ENCODE measurements at places on chromosomes 16 and 17.

GRCh38 chr17:70655176-70655958 lies 486.0 kb downstream of the KCNJ2 start:
- DNase-seq = no peak

DNA sequence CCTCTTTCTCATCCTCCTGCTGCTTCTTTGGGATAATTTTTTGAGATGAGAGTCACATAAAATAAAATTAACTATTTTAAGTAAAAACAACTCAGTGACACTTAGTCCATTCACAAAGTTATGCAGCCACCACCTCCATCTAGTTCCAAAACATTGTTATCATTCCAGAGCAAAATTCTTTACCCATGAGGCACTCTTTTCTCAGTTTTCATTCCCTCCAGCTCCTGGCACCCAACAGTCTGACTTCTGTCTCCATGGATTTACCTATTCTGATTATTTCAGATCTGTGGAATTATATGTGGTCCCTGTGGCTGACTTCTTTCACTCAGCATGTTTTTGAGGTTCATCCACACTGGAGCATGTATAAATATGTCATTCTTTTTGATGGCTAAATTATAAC lies 239.9 kb upstream of the DYNLRB2 start:
- DNase-seq = no peak

- DNase-seq = no peak
These were observed 2.4 kb downstream of the RAP1GAP2 start for GRCh38 chr17:2798678-2799077.

GRCh38 chr16:80121522-80121909 lies 419.3 kb upstream of the DYNLRB2 start:
- DNase-seq = no peak

DNA sequence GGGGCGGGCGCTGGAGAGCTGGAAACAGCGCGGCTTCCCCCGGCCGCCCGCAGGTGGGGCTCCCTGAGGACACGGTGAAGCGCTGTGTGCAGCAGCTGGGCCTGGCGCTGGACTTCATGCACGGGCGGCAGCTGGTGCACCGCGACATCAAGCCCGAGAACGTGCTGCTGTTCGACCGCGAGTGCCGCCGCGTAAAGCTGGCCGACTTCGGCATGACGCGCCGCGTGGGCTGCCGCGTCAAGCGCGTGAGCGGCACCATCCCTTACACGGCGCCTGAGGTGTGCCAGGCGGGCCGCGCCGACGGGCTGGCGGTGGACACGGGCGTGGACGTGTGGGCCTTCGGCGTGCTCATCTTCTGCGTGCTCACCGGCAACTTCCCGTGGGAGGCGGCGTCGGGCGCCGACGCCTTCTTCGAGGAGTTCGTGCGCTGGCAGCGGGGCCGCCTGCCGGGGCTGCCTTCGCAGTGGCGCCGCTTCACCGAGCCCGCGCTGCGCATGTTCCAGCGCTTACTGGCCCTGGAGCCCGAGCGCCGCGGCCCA lies 27.8 kb downstream of the SBK1 start:
- DNase-seq = no peak

DNA sequence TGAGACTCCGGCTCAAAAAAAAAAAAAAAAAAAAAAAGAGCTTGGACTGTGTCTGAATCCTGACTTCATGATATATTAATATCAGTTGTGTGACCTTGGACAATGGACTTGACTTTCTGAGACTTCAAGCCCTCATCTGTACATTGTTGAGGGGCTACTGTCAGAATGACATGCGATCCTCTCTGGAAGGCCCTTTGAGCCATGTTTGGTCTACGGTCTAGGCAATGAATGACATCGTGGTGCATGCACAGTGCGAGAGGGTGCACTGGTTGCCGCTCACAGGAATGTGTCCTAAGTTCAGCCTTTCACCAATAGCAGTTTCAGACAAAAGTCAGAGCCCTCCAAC lies 43.0 kb upstream of the ZNF629 start:
- no peak for DNase-seq

GRCh38 chr17:81537343-81537855 lies 9.2 kb downstream of the FSCN2 start:
- no peak for DNase-seq

DNA sequence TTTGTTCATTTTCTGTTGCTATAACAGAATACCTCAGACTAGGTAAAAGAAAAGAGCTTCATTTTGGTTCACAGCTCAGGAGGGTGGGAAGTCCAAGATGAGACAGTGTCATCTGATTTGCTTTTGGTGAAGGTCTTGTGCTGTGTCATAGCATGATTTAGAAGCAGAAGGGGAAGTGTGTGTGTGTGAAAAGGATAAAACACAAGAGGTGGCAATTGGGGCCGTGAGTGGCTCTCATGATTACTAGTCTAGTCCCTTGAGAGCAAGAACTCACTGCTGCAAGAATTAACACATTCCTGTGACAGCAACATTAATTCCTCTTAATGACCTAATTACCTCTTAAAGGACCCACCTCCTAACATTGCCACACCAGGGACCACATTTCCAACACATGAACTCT lies 8.3 kb downstream of the SLC35G3 start:
- DNase-seq = no peak

GRCh38 chr17:15657868-15658267 lies 26.2 kb downstream of the TRIM16 start:
- no peak for DNase-seq

GRCh38 chr17:2423271-2423670 lies 22.4 kb upstream of the MNT start:
- DNase-seq = no peak

GRCh38 chr17:81509972-81510784 lies 2.4 kb downstream of the ACTG1 start:
- no peak for DNase-seq

- DNase-seq = no peak
These were observed 146.1 kb upstream of the TOM1L1 start for GRCh38 chr17:54754560-54754959.

GRCh38 chr17:82497483-82498405 lies 21.8 kb upstream of the FOXK2 start:
- no peak for DNase-seq

DNA sequence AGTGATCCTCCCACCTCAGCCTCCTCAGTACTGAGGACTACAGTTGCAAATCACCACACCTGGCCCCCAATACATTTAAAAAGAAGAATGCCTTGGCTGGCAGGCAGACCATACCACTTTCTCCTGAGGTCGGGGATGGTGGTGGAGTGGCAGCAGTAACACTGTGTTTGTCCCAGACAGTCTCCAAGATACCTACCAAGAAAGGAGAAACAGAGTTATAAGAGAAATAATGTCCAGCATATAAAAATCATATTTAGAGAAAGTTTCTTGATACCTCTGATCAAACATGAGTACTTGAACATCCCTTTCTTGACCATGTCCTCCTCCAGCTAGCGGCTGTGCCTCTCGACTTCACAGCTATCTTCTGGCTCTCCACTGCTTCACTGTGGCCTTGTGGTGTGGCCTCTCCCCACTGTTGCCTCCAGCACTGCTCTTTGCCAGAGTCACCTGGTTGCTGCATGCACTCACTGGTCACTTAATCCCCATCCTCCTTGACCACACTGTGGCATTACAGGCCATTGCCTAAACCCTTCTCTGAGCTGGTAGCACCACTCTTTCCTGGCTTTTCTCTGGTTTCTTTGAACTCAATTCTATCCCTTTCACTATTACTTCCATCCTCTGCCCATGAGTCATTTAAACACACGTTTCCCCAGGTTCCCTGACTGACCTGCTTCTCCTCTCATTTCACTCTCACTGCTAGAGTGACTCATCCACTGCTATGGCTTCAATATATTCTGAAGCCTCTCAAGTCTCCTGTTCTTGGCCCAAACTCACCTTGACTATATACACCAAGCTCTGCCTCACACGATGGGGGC lies 45.2 kb downstream of the XPO6 start:
- DNase-seq = no peak

DNA sequence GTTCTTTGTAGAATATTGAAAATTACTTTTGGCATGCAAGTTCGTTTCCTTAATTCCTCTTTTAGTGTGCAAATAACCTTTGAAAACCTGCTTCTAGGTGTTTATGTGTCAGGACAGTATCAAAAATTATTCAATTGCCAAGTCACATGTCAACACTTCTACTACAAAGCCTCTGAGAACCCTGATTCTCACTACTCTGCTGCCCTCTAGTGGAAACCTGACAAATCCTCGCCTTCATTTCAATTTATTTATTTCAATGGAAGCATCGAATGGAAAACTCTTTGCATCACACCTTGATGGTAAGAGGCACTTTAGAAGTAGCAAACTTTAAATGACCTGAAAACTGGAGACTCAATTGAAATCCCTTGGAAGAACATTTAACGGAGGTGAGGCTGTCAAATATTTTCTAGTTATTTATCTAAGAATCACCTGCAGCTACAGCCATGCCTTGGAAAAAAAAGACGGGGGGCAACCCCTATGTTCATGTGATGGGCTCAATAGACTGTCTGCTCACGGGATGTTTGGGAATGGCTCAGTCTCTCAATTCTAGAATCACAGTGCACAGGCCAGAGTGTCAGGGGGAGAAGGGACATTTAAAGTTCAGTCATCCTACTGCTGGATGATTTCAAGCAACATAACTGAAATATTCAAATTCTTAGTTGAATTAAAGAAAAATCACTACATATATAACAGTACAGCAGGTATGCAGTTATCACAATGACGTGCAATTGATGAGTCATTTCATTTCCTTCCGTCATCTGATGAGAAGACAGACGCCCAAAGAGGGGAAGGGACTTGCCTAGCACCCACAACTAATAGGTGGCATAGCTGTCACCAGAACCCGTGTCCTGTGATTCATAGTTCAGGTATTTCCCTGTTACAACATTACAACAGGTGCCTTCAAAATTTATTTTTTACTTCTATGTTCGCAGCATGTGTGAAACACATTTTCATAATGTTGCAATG lies 563.9 kb downstream of the TOX3 start:
- no peak for DNase-seq

DNA sequence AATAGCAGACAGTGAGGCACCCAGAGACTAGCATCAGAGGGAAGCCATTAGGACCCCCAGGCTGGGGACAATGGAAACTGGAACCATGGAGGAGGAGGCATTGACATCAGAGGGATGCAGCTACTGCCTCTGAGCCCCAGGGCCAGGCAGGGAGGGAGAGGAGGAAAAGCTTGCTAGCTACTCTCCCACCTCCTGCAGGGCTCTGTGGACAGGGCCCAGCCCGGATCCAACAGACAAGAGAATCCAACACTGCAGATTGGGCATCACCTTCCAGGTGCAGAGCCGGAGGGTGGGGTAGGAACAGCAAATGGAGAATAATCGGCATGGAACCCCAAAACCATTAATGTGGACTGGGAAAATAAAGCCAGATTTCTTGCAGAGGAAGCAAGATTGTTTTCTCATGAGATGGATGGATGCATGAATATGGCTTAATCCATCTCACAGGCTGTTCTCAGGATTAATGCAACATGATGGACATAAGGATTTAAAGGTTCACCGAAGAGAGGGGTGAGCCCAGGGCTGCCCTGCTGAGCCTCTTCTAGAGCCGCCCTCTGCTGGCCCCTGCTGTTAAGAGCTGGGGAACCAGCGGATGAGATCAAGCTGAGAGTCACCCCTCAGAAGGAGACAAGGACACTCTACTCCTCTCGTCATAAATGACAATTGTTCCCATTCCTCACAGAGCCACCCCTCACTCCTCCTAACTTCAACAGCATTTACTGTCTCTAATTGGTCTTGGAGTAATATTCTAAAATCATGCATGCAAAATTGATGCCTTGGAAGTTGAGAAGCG lies 48.8 kb downstream of the DNAH3 start:
- DNase-seq = no peak

DNA sequence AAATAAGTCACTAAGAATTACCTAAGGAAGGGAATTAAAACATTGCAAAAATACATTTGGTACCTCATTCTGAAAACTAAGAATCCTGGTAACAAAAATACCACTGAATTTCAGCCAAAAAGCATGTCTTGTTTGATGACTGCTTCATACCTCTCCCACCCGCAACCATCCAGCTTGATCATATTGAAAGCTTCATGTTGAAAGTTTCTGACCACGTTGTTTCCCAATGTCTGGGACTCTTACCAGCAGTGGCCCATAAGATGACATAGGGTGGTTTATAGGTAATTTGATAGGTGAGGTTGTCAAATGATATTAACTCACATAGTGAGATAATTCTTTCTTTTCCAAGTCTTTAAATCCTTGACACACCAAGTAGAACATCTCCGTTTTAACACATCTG lies 139.3 kb downstream of the CDH11 start:
- no peak for DNase-seq

- no peak for DNase-seq
These were observed 124.0 kb upstream of the NLRP1 start for GRCh38 chr17:5708344-5708743.

DNA sequence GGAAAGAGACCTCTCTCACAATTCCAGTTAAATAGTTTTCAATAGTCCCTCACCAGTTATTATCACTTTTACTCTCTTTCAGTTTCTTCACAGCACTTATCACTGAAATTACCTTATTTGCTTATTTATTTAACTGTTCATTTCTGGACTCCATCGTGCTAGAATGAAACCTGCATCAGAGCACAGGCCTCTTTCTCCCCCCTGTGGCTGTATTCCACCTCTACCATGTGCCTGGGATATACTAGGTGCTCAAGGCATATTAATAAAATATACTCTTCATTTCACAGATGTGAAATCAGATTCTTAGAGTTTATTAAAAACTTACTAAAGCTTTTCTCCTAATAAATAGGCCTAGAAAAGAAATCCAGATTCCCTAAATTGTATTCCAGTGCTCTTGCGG lies 308.9 kb upstream of the MON1B start:
- DNase-seq = no peak

GRCh38 chr17:27532269-27533263 lies 76.3 kb downstream of the KSR1 start:
- no peak for DNase-seq

- DNase-seq = no peak
These were observed 201.8 kb upstream of the CDH5 start for GRCh38 chr16:66164581-66165247.

DNA sequence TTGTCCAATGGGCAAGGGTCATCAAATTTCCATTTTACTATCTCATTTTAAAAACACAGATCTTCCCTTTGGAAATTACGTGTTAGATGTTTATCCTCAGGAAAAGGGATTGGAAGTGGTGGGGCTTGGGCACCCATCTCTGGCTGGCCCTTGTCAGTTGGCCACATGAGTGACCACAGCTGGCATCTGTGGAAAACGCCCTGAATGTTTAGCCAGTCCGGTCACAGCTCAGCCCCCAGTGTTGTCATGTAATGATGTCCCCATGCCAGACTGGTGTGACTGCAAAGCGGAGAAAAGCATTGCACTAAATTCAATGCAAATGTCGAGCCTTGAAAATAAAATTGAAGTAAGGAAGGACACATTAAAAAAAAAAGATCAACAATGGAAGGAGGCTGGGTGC lies 53.0 kb downstream of the TMC6 start:
- no peak for DNase-seq

DNA sequence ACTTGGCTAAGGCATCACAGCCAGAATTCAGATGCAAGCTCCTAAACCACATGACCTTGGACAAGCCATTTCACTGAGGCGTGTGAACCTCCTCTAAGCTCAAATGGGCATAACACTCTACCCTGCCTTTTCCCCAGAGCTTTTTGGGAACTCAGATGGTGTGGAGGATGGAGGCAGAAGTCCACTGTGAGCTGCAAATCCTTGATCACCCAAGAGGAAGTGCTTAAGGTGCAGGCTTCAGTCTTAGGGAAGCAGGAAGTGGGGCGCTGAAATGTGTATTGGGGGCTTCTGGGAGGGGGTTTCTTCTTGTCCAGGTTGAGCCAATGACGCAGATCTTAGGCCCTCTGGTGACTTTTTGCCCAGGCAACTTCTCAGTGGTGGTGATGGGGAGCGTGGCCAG lies 12.9 kb downstream of the CIITA start:
- no peak for DNase-seq

GRCh38 chr17:19935169-19935568 lies 42.5 kb downstream of the AKAP10 start:
- DNase-seq = no peak

- no peak for DNase-seq
These were observed 107.8 kb downstream of the YPEL2 start for GRCh38 chr17:59439262-59439661.

All from stimulated activated CD8-positive, alpha-beta memory T cell treated with anti-CD3 and anti-CD28 coated beads, Interleukin-4, amount 100 ng/mL, for 24 hours (primary cell).